Forelimb muscle (tissue), 1 donor: ENCODE measurements at places on chromosomes 12 and 14. TPM values are rescaled to one million over a fixed set of nuclear protein-coding genes. Genes with fewer than 3 reads are reported as not detected.

GRCh38 chr12:87982208-87982607 is 47.0 kb downstream of the C12orf50 start:
- no peak for DNase-seq

GRCh38 chr14:103172921-103173320 is 49.7 kb downstream of the TNFAIP2 start:
- DNase-seq = no peak

GRCh38 chr12:78531831-78532458 is 332.6 kb upstream of the SYT1 start:
- DNase-seq = no peak

DNA sequence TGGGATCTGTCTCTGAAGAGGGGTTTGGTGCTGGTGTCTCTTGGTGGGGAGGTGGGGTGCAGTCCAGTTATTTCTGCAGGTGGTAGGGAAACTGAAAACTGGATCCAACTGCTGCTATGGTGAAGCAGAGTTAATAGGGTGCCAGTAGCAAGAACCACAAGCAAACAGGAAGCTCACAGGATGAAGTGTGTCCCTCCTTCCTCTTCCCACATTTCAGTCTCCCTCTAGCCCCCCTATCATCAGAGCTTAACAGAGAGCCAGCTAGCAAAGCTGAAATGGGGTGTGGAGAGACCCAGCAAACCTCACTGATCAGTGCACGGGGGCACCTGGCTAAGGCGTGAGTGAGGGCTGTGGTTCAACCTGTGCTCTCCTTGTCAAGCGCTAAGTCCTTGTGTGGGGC is 69.1 kb upstream of the C12orf71 start:
- no peak for DNase-seq

Gene TGM1
- 0.86 TPM for polyA plus RNA-seq
